ENCODE measurements at places on chromosomes 2 and 18.

GRCh38 chr2:201073071-201073470 lies 1.3 kb downstream of the NDUFB3 start:
- DNase-seq, result no peak

DNA sequence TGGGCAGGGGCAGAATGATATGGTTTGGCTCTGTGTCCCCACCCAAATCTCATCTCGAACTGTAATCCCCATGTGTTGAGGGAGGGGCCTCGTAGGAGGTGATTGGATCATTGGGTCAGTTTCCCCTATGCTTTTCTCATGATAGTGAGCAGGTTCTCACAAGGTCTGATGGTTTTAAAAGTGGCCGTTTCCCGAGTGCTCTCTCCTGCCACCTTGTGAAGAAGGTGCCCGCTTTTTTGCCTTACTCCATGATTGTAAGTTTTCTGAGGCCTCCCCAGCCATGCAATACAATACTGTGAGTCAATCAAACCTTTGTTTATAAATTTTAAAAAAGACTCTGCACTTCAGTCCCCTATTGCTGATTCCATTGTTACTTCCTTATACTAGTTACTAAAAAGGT lies 82.9 kb upstream of the CDKL4 start:
- DNase-seq, result no peak

- DNase-seq, result no peak
These were observed 98.7 kb downstream of the PIGN start for GRCh38 chr18:62088156-62088555.

DNA sequence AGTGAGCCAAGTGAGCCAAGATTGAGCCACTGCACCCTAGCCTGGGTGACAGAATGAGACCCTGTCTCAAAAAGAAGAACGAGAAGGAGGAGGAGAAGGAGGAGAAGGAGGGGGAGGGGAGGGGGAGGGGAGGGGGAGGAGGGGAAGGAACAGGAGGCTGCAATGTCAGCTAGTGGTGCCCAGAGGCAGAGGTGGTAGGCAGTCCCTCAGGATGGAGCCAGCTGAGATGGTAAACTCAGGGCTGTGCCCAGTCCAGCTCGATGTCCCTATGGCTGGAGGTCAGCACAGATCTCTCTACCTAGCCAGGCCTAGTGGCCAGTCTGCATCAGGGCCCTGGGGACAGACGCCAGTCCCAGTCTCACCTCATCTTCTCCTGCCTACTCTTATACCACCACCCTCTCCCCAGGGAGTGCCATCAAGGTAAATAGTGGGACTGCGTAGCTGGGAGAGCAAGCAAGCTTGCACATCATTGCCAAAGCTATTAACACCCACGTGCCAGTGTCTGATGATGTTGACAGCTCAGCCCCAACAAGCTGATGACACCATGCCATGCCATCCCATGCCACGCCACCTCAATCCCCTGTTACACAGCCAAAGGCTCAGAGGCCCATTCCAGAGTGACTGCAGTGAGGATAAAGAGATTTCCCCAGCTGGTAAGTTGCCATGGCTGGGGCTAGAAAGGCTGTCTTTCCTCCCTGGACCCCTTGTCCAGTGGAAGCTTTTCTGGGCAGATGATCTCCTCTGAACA lies 7.6 kb upstream of the PLB1 start:
- no peak for DNase-seq

DNA sequence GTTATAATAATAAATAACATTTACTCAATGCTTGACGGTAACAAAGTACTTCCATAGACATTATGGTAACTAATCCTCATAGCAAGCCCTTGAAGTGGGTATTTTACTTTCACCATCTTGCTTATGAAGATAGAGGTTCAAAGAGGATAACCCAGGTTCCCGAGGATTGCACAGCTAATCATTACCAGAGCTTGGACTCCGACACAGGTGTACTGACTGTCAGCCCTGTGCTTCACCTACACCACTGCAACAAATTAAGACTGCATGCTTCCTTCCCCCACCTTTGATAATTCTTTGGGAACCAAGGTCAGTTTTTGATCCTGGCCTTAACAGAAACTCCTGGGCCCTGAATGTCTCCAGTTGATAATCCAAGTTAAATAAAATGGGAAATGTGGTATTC lies 48.9 kb downstream of the FAM98A start:
- no peak for DNase-seq
